ENCODE measurements at places on chromosomes 12 and 14. TPM values are rescaled to one million over a fixed set of nuclear protein-coding genes. Genes with fewer than 3 reads are reported as not detected.

Gene MYO1H
- 0.51 TPM for total RNA-seq

Gene ARHGEF40
- total RNA-seq: 79.2 TPM

Gene LRP1-AS
- not detected for total RNA-seq

Gene MFAP5
- total RNA-seq: 100 TPM

Gene YAF2
- 19.6 TPM for total RNA-seq

Gene C14orf39
- total RNA-seq: 1.6 TPM

Gene HIP1R
- 14.1 TPM for total RNA-seq

- DNase-seq: no peak
Observed at GRCh38 chr12:114412825-114413749, 7.1 kb upstream of the TBX5 start.

GRCh38 chr14:94048691-94049624, 22.8 kb downstream of the OTUB2 start:
- peak; percentile 50 for DNase-seq

- DNase-seq: peak; percentile 80
Observed at GRCh38 chr12:45543887-45544286, 185.6 kb upstream of the ARID2 start.

DNA sequence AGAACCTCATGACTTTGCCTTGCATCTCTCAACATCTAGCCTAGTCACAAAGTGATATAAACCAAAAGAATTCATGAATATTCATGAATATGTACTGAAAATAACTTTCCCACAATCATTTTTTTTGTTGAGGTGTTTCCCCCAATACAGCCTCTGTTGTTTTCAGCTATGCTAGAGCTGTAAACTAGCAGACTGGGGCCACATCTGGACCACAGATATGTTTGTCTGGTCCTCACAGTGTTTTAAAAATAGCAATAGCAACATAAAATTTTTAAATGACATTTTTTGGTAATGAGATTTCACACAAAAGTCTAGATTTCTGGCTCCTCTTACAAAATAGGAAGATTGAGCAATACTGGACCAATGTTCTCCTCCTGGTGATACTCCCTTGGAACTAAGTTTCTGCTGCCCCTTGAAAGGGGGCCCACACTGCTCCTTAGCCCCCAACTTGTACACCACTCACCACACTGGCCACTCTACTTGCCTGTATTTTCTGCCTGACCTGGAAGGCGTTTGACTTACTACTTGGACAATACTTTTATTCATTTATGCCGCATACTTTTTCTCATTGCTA, 81.2 kb downstream of the BMP4 start:
- DNase-seq: no peak

DNA sequence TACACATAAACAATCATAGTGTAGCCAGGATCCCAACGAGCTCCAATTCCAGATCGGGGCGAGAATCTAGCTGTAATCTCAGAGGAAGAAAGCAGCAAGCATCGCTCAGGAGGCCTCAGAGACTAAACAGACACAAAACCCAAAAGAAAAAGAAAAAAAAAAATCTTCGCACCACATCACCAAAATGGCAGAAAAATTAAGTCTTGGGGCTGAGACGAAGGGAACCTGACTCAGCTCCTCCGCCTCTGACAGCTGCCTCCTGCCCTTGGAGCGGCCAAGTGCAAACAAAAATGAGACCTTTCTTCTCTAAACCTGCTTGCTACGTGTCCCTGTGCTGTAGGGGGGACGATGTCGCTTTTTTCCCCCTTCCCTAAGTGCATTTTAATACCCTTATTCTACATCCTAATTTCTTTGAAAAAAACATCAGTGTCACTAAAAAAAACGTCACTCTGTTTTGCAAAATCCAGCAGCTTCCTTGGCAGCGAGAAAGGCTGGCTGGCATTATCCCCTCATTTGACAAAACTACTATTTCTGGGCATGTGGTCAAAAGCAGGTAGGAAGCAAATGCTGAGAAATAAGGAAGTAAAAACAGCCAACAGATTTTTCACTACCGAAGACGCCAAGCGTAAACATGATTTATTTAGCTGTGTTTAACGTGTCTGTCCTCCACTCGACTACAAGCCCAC, 30.5 kb downstream of the BCL11B start:
- DNase-seq: peak; percentile 49

GRCh38 chr14:45198551-45198950, 54.5 kb downstream of the MIS18BP1 start:
- no peak for DNase-seq

- no peak for DNase-seq
Observed at GRCh38 chr14:96486705-96487104, 15.5 kb upstream of the PAPOLA start.

GRCh38 chr12:57479043-57479375, 657 bp downstream of the ARHGAP9 start:
- no peak for DNase-seq

DNA sequence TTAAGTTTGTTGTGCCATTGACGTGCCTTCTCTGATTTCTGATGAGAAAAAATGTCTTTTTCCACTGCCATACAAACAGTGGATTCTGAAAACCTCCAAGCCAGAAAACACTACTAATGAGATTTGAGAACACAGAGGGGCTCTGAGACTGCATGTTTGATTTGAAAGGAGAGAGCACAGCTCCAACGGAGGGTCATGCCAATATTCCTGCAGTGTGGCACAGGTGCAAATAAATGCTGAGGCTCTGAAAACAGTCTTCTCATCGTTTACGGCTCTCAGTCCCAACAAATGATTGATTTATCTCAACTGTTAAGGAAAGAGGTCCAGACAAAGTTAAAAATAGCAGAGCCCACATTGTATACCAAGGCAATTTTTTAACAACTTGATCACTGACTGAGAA, 128.7 kb downstream of the KCNH5 start:
- peak; percentile 15 for DNase-seq

GRCh38 chr12:47814539-47815170, 5.0 kb downstream of the HDAC7 start:
- DNase-seq: no peak

- no peak for DNase-seq
Observed at GRCh38 chr12:81094718-81095360, 17.0 kb downstream of the ACSS3 start.

- DNase-seq: no peak
Observed at GRCh38 chr12:58253663-58254062, 312.3 kb downstream of the ATP23 start.

DNA sequence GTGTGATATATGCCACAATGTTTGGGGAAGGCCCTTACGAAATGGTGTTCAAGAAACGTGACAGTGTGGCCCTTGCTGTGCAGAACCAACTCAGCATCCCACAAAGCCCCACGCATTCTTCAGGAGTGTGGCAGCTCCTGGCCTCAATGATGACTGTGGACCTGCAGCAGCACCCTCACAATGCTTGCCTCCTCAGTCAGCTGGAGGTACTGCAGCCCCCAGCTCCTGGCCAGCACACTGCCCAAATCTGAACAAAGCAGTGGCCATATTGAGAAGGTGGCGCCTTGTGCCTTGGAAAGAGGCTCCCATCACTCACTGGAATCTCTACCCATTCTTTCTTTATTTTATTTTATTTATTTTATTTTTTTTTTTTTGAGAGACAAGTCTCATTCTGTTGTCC, 10.4 kb downstream of the POLE2 start:
- DNase-seq: no peak

GRCh38 chr14:68894802-68895703, 84.0 kb downstream of the ACTN1 start:
- DNase-seq: no peak

DNA sequence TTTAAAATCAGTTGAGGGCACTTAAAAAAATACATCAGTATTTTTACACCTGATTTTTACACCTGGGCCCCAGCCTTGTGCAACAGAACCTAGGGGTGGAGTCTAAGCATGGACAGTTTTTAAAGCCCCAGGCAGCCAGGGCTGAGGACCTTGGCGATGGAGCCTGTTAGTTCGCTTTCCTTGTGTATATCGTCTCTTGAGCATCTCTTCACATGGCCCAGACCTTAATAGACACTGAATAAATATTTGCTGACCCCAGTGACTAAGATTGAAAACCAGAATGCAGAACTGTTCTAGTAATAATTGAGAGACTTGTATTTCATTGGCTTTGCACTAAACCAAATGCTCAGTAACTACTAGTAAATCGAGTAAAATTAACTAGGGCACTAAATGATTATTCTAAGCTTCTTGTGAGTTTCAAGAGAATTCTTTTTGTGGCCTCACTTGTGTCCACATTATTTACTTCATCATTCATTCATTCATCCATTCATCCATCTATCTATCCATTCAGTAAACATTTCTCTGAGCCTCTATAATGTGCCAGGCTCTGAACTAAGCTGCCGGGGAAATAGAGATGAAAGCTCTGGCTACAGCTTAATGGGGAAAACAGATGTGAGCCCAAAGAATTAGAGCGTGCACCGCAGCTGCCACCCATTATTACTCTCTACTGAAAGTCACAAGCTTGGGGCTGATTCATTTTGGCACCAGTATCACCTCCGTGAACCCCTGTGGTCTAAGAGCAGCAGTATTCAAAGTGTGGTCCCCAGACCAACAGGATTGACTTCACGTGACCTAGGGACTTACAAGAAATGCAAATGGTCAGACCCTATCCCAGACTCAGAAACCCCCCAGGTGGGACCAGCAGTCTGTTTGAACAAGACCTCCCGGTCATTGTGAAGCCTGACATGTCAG, 30.7 kb upstream of the BCL7A start:
- DNase-seq: peak; percentile 66

- no peak for DNase-seq
Observed at GRCh38 chr14:72535485-72535884, 358.4 kb downstream of the DPF3 start.

DNA sequence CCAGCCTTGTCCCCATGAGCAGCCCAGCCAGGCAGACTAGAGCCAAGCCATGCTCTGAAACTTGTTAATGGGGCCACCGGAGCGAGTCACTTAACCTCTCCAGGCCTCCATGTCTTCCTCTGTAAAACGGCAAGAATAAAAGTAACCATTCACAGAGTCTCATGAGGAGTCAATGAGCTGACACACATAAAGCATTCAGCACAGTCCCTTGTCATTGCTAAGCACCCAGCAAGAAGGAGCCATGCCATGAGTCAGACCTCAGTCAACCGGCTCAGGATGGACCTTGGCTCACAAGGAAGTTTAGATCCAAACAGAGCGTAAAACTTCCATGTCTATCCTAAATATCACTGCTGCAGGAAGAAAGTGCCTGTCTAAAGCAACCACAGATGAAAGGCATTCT, 10.6 kb downstream of the FICD start:
- DNase-seq: no peak

DNA sequence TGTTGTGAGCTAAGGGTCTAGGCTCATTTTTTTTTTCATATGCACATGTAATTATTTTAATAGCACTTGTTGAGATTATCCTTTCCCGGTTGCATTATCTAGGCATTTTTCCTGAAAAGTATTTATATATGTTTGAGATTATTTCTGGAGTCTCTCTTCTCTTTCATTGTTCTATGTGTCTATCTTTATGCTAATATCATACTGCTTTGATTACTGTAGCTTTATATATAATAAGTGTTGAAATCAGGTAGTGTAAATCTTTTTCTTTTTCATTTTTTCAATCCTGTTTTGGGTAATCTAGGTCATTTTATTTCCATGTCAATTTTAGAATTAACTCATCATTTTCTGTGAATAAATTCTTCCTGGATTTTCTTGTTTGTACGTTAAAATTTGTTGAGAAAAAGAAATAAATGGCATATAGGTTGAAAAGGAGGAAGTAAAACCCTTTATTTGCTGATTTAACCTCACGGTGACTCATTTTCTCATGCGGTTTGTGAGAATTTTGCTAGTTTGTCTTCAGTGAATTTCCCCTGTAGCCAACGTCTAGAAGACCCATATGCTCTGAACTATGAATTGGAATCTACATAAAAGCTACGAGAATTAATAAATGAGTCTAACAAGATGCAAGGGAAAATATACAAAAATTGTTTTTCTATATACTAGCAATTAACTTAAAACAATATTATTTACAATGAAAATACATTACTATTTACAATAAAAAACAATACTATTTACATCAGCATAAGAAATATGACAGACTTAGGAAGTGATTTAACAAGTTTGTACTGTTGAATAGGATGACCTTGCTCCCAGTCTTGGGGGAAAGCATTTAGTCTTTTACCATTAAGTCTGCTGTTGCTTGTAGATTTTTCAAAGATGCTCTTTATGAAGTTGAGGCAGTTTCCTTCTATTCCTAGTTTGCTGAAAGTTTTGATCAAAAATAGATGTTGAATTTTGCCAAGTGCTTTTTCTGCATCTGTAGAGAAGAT, 105.0 kb downstream of the SNAPC1 start:
- no peak for DNase-seq

Measured in tongue (tissue), 3 donors.